Stimulated activated CD8-positive, alpha-beta memory T cell treated with anti-CD3 and anti-CD28 coated beads, Interleukin-4, amount 100 ng/mL, for 48 hours (primary cell): ENCODE measurements at places on chromosomes 2 and 18.

GRCh38 chr2:96273763-96274162, 7.7 kb downstream of the CIAO1 start:
- DNase-seq = no peak

- DNase-seq = no peak
These were observed 24.3 kb upstream of the UGP2 start for GRCh38 chr2:63817382-63817781.

DNA sequence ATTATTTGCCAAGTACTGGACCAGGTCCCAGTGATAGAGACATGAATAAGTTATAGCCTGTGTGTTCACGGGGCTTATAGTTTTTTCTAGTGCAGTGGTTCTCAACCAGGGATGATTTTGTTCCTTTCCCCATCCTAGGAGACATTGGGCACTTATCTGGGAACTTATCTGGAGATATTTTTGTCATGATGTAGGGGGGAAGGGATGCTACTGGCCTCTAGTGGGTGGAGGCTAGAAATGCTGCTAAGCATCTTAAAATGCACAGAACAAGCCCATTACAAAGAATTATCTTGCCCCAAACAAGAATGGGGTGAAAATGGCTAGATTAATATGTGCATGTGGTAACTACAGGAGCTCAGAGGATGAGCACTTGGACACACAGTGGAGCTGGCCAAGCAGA, 75.2 kb downstream of the KLHL29 start:
- peak; percentile 10 for DNase-seq

GRCh38 chr2:36511858-36512603, 85.9 kb downstream of the FEZ2 start:
- no peak for DNase-seq

DNA sequence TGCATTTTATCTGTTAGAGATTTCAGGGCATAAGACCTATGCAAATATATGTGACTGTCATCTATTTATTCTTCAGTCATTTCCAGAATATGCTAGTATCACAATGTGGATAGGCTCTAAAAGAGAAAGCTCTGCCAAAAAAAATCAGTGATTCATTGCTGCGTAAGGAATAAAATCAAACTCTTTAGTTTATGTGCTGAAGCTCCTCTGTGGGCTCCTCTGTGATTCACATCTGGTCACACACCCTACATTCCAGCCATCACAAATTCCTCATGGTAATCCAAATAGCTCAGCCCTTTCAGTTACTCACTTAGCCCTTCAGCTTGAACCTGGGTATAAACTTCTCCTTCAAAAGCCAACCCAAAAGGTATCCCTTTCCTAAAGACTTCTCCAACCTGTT, 21.4 kb downstream of the DLGAP1 start:
- no peak for DNase-seq

DNA sequence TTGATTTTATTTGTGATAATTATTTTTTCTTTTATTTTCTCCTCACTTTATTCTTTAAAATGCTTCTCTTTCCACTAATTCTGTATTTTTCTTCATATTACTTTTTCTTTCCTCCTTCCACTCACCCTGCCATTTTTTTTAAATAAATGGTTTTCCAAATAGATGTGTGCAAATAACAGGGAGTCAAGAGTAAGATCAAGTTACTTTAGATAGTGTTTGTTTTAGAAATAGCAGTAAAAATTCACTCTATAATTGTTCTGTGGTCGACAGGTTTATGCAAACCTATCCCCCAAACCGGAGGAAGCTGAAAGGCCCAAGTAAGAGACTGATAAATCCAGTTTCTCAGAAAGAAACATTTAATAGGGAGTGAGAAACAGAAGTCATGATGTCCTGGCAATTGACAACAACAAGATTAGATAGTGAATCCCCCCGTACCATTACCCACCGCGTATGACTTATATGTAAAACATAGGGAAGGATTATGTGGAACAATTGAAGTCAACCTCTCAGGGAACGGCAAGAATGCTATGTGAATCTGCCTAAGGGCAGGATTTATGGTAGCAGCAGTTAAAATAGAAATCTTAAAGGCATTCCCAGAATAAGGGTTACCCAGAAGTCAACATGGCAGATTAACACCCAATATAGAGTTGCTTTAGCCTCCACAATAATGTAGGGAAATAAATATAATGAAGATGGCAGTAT, 75.5 kb downstream of the KYNU start:
- no peak for DNase-seq

DNA sequence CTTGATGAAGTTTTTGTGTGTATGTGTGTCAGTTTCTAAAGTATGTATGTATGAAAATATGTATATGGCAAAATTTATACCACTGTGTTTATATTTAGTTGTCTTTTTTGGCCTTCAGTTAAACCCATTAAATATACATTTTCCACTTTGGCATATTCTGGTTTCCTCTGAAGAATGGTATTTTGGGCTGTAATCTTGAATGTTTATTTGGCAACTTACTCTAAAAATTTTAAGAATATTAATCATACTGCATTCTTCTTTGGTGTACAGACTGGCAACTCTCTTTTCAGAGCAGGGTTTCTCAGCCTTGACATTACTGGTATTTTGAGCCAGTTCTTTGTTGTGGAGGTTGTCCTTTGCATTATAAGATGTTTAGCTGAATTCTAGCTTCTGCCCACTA, 27.9 kb upstream of the CCBE1 start:
- no peak for DNase-seq

GRCh38 chr2:177326005-177326404, 61.5 kb upstream of the NFE2L2 start:
- DNase-seq = no peak

DNA sequence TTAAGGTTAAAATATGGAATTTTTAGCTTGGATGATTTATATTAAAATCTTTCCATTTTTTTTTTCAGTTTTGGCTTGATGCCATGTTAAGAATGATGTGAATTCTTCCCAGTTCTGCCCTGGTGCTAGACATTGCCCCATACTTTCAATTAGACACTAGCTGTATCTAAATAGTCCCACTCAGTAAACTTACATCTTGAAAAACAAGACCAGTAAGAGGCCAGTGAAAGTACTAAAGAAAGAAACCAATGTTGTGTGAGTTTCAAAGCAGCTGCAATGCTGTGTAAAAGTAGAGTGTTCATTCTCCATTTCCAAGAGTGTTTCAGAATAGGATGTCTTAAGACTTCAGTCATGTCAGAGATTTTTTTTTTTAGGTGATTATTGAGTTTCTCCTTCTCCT, 40.0 kb upstream of the CYBRD1 start:
- no peak for DNase-seq

DNA sequence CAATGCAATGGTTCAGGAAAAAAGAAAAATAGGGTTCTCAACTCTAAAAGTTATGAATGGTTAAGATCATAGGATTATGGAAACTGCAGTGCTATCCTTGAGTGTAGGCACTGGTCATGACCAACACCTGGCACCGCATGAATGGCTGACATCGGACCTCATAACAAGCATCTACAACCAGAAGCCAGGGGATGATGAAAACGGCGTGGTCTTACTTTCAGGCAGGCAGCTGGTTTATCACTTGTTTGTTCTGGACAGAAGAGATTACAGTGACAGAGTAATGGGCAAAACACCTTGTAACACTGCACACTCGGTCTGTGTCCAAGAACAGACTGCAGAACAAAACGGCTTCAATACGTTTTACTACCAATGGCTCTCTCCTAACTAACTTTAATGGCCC, 132.8 kb downstream of the STK39 start:
- DNase-seq = no peak

- no peak for DNase-seq
These were observed 5.8 kb upstream of the GPD2 start for GRCh38 chr2:156430236-156430979.

DNA sequence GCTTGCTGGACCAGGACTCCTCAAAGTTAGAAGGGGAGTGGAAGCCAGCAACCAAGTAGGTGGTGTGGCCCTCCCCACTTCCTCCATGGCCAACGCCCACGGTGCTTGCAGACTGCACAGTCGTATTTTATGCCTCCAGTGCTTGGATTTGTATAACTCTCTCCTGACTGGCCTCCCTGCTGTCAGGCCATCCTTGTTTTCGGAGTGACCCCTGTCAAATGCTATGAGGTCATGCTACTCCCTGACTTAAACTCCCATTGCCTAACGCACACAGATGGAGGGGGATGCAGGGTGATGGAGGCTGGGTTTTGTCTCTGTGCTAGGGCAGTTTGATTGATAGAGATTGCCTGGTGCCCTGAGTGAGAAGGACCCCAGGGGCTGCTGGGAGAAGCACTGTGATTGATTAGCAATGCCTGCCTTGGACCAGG, 36.1 kb downstream of the GLI2 start:
- no peak for DNase-seq

DNA sequence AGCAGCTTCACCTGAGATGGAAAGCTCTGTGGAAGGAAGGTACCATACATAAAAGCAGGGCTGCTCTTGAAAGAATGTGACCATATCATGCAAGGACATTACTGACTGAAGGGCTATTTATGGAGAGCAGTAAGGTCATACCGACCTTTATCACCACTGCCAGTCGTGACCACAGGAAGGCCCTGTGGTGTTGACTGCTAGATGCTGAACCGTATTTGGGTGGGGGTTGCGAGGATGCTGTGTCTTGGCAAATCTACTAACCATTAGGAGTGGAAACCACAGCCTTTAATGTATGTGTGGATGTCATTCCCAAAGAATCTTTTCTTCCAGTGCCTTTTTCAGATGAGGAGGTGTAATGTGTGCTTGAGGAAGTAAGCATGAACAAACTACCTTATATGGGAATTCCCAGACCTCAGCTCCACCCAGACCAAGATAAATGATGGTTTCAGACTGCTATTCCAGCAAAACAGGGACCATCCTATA, 60.8 kb downstream of the LIMS1 start:
- DNase-seq = no peak

DNA sequence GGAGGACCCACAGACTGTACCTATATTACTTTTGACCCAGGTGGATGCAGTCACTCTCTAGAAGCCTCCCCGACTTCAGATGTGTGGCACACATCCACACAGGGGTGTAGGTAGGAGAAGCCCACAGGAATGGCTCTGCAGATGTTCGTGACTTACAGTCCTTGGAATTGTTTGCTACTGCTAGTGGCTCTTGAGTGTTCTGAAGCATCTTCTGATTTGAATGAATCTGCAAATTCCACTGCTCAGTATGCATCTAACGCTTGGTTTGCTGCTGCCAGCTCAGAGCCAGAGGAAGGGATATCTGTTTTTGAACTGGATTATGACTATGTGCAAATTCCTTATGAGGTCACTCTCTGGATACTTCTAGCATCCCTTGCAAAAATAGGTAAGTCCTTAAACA, 605 bp downstream of the SLC9A4 start:
- no peak for DNase-seq

GRCh38 chr18:57343833-57344232, 8.5 kb upstream of the ST8SIA3 start:
- DNase-seq = no peak

- no peak for DNase-seq
These were observed 50.0 kb downstream of the HDLBP start for GRCh38 chr2:241265506-241265905.

DNA sequence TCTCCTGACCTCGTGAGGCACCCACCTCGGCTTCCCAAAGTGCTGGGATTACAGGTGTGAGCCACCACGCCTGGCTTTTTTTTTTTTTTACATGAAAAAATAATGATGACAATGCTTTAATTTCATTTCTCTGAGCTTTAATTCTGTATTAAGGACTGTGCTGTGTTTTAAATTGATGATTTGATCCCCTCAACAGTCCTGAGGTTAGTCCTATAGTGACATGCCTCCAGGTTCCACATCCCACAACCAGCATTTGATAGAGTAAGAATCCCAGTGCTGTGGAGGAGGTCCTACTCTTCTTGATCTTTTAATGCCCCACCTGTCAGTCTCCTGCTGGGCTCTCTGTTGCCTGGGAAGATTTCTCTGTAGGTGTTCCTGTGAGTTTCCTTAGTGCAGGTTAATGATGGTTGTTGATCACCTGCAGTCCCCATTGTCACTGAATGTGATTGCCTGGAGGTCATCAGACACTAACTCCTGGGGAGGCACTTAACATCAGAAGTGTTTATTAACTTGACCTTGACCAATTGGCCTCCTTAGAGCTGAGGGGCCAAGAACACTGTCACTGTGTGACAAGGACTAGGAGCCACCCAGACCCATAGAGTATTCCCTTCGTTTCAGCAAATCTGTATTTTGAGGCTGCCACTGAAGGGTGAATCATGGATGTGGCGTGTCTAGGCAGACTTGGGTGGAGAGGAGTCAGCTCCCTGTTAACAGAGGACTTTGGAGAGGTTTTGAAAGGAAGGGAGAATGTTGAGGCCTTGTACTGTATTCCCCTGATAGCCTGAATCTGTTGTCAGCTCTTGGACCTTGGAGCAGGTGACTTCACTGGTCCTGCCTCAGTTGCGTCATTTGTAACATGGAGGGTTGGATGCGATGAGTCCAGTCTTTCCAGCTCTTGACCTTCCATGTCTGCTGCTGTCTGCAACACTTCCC, 11.5 kb downstream of the ASAP2 start:
- DNase-seq = no peak

DNA sequence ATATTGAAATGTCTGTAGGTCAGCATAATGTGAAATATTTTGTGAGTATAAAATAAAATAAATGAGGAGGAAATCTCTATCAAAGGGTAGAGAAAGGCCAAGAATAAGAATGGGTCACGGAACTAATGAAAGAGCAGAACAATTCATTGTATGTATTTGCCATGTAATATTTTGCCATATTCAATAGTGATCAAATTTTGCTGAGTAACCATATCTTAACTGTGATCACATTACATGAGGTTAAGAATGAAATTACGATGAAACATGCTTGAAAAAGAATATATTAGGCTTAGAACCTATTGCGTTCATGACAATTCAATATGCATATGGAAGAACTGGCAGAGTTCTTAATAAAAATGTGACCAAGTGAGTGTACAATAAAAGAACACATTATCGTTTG, 437.2 kb upstream of the NRXN1 start:
- no peak for DNase-seq

DNA sequence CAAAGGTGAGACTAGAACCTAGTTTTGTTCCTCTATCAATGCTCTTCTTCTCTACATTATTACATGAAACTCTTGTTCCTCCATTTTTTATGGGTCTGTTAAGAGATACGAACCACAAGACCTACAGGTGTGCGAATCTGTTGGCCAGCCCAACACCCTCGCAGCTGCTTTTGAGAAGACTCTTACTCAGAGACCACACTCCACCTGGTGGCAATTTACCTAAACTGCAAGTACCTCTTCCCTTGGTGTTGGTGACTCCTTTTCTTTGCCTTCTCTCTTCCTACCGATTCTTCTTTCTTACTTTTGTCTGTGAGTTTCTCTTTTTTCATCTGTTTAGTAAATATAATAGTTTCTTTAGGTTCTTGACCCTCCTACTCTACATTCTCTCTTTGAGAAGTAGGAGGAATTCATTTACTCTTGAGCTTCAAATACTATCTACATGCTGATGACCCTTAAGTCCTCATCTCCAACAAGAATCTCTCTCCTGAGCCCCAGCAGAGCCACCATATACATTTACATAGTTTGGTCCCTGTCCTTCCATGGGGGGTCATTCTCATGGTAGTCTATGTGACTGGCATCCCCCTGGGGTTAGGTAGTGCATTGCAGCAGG, 81.8 kb upstream of the GAREM1 start:
- DNase-seq = peak; percentile 59

GRCh38 chr2:219056896-219057708, 3.6 kb downstream of the IHH start:
- no peak for DNase-seq

- no peak for DNase-seq
These were observed 459.3 kb downstream of the MBD2 start for GRCh38 chr18:53765211-53765610.

GRCh38 chr18:22084547-22084946, 84.8 kb upstream of the GATA6 start:
- no peak for DNase-seq
